ENCODE measurements at places on chromosomes 12 and 14.

GRCh38 chr12:3770891-3771290 lies 18.0 kb upstream of the CRACR2A start:
- DNase-seq, result no peak

DNA sequence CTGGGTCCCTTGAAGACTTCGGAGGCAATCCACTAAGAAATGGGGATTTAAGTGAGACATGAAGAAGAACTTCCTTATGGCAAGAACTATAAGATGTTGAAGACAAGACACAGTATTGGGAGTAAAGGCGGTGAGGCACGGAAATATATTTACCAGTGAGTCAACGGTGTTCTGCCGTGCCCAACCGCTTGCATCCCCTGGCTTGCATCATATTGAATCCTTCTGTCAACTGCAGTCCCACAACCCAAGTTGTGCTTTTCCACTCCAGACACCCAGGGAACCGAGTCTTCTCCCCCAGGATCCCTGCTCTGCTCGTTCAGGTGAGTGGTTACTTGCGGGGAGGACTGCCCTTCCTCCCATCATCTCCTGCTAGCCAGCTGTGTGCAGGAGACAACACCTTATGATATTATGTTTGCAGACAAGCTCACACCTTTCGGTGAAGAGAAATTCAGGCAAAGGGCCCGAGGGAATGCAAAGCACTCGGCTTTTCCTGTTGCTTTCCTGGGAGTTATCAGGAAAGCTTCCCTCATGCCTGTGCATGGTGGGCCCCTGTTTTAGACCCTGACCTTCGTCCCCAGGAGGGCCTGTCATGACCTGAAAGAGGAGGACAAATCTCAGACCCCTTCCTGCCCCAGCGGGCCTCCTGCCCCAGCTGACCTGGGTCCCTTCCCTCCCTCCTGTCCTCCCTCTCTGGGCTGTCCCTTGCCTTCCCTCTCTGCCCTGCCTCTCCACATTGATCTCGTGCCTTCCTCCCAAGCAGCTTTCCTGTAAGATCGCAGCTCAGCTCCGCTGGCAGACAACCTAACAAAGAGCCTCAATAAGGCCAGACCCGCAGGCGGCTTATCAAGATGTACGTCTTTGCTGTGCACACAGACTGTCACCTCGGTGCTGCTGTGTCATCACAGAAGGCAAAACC lies 4.3 kb upstream of the LRTM2 start:
- no peak for DNase-seq

DNA sequence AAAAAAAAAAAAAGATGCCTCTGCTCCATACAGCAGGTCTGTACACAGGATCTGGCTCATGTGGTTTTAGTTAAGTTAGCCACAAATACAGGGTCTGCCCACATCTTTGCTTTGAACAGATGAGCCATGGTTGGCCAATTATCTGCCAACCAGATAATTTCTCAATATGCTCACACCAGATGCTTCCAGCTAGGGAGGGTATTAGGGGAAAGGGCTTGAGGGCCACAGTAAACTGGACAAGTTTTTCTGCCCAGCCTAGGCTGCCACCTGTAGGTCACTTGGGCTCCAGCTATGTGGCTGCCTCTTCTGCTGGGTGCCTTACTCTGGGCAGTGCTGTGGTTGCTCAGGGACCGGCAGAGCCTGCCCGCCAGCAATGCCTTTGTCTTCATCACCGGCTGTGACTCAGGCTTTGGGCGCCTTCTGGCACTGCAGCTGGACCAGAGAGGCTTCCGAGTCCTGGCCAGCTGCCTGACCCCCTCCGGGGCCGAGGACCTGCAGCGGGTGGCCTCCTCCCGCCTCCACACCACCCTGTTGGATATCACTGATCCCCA lies 776 bp downstream of the RDH5 start:
- DNase-seq, result no peak

DNA sequence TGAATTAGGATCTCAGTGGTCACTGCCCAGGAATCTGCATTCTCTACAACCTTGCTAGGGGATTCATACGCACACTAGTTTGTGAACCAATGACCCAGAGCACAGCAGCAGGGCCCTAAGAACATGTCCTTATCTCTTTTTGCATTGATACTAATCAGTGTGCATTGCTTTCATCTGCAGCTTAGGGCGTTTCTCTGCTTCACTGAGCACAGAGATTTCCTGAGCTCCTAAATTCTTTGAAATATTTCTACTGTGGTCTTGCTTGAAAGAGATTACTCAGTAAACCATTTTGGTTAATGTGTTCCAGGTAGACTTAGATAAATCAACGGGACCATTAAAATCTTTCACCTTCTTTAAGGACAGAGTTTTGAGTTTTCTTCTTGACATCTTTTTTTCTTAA lies 351.3 kb upstream of the KITLG start:
- no peak for DNase-seq

DNA sequence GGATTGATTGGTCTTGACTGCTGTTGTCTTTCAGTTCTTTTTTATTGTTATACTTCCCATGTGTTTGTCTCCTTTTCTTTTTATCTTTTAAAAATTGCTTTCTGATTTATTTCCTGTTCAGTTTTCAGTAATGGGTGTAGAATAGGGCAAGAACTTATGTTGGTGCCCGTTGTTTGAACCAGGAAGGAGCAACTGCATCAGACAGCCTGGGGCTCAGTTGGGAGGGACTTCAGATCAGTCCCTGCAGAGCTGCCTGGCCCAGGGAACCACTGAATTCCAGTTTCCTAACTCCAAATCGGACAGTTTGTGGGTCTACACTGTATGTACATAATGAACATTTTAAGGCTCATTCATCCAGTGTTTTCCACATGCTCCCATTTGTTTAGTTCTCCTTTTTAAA lies 64.9 kb downstream of the FBXO34 start:
- no peak for DNase-seq

GRCh38 chr12:43108656-43109055 lies 443.3 kb downstream of the ADAMTS20 start:
- DNase-seq, result no peak

DNA sequence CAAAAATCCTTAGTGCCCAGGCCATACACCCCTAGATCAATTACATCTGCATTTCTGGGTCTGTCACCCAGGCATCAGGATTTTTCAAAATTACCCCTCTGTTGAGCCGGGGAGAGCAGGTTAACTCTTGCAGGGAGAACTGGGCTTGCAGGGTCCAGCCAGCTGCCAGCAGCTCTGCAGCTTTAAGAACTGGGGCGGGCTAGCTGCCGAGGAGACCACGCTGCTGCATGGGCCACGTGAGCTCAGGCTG lies at the start of gene DGLUCY:
Gene DGLUCY, plus strand, starts transcription at position 245 of the 250 bp plus-strand sequence. CDS start 46,222 bp downstream, outside the sequence.
- DNase-seq, result no peak

Measured in NCI-H187 treated with DMSO at 0.1 percent for 48 hours (cell line).